Left cardiac atrium (tissue), 4 donors: ENCODE measurements at places on chromosomes 11 and 22. TPM values are rescaled to one million over a fixed set of nuclear protein-coding genes. Genes with fewer than 3 reads are reported as not detected.

- DNase-seq: no peak
These were observed 79.3 kb downstream of the C2CD3 start for GRCh38 chr11:74091549-74091948.

- DNase-seq: no peak
These were observed 60.0 kb downstream of the MYO18B start for GRCh38 chr22:25802018-25802417.

DNA sequence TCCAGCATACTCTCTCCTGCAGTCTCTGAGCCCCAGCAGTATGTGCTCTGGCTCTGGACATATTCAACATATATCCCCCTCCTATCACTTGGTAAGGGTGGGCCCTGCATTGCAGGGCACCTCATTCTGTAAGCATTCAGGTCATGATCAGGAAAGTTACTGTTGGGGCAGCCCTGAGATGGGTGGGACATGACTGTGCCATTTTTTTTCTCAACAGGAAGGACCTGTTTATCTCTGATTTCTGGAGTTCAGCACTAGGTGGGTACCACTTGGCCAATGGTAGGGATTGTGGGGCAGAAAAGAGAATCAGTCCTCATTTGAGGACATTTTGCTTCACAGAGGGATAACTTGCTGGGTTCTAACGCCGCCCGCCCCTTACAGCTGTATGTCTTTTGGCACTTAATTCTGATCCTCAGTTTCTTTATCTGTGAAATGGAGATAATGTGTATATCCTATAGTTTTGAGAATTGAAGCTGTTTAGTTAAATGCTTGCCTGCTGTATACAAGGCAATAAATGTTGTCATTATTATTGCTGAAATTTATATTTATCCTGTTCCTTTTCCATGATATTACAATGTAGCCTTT is 2.2 kb downstream of the SRRD start:
- DNase-seq: no peak

DNA sequence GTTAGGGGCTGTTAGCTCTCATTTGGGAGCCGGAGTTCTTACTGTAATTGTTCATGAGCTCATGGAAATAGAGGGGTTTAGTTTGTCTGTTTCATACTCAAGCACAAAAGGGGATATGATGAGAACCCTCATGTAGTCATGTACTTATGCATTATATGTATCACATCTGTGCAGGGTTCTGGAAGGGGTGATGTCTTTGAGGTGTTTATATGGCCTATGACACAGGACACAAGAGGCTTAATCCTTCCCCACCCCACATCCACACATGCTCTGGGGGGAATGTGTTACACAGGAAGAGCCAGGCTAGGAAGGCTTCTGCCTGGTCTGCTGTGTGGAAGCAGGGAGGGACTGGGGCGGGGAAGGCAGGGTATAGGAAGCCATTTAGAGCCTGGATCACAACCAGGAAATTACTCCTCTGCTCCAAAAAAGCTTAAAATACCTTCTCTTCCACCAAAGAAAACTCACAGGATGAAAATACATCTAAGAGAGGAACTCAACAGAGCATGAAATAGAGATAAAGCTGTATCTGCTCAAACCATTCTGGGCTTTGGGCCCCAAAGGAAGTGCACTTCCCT is 316.1 kb downstream of the TMEM135 start:
- DNase-seq: no peak

- DNase-seq: no peak
These were observed 56.2 kb downstream of the NAV2 start for GRCh38 chr11:19768815-19769214.

GRCh38 chr11:112613051-112613972 is 347.9 kb upstream of the NCAM1 start:
- no peak for DNase-seq

GRCh38 chr11:35787626-35788025 is 125.1 kb downstream of the TRIM44 start:
- no peak for DNase-seq

DNA sequence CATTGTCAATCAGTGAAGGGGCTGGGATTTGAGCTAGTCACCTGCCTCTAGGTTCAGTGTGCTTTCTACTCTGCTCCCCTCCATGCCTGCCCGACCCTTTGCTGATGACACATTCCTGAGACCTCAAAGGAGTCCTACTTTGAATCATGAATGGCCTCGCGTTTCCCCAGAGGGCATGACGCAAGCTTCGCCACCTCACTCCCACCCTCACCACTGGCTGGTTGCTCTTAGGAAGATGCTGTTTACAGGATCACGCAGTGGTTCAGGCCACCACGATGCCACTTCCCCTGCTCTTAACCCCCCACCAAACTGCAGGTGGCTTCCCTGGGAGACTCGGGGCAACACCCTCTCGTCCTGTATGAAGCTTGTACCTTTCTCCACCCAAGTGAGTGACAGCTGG is 62.9 kb upstream of the B3GAT1 start:
- DNase-seq: no peak

DNA sequence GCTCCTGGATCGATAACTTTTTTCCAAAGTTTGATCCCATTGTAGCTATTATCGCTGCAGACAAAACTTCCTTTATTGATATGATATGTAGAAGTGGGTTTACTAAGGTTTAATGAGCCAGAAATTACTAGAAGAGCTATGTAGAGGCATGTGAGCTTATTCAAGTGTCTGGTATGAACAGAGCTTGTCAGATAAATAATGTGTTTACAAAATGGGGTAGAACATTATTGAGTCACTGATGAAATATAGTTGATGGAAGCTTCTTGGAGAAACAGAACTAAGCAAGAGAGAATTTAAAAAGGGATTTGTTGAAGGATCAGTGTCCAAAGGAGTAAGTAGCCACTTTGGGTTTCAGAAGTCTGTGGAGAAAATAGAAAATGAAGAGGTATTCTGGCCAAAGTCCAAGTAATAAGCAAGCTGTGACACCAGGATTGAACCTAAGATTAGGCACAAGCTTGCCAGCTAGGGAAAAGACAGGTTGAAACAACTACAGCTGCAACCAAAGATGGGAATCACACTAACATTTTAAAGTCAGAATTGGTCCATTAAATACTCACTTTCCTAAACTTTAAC is 104.3 kb downstream of the MAML2 start:
- DNase-seq: no peak

- DNase-seq: no peak
These were observed 13.0 kb downstream of the SCN4B start for GRCh38 chr11:118139578-118139977.

GRCh38 chr11:87361891-87362290 is 324.2 kb downstream of the TMEM135 start:
- no peak for DNase-seq

GRCh38 chr11:113967361-113967760 is 7.5 kb upstream of the HTR3A start:
- no peak for DNase-seq

DNA sequence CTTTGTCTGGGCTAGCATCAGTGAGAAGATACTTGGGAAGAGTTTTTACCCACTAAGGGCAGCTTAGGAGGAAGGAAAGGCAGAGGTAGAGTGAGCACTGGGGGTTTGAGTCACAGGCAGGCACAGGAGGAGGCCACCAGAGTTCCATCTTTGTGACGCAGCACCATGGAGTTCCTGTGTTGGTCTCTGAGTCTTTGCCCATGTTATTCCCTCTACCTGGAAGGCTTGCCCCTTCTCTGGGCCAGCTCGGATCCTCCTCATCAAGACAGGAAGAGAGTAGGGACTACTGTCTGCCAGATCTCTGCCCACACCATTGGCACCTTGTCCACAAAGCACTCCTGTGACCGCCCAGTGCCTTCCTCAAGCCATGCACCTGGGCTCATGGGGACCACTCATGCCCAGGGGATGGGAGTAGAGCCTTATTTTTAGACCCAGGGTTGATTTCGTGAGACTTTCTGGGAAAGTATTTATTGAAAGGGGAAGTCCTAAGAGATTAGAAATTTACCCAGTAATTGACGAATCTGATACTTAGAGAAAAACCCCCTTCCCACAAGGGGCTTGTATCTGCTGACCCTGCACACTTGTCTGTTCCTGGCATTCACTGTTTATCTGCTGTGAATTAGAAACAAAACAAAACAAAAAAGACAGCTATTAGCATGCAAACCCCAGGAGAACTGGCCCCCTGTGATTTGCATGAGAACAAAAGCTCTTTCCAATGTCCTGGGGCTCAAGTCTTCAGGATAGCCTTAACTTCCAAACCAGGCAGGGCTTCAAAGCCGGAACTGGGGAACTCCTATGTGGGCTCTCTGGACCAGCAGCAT is 35.9 kb upstream of the MYEOV start:
- no peak for DNase-seq

DNA sequence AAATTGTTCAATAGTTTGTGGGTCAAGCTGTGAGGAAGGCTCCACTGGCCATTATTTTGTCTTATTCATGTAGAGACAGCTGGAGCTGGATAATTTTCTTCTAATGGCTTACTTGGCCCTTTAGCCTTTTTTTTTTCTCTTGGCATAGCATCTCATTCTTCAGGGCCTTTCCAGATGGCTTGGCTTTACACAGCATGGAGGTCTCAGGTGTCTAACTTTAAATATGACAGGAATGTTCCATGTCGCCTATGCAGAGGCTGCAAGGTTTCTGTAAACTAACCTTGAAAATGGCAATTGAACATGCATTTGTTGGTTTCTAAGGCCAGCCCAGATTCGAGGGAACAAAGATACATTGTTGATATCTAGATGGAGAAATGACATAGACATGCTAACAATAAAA is 247.9 kb upstream of the CNTN5 start:
- no peak for DNase-seq

The GNAZ gene
- 2.6 TPM for total RNA-seq

The ARHGEF12 gene
- 76.4 TPM for total RNA-seq

The CYTH4 gene
- 15.3 TPM for total RNA-seq
